ENCODE measurements at places on chromosomes 2 and 18. TPM values are rescaled to one million over a fixed set of nuclear protein-coding genes. Genes with fewer than 3 reads are reported as not detected.

C2orf78 gene
- total RNA-seq, result not detected

GLB1L gene
- 4.1 TPM for total RNA-seq

LYPD6B gene
- total RNA-seq, result 3.3 TPM

ANKRD62 gene
- total RNA-seq, result 2.8 TPM

EN1 gene
- not detected for total RNA-seq

GPR75 gene
- total RNA-seq, result 1.3 TPM

SLC16A14 gene
- 0.49 TPM for total RNA-seq

STRADB gene
- 11.5 TPM for total RNA-seq

DNA sequence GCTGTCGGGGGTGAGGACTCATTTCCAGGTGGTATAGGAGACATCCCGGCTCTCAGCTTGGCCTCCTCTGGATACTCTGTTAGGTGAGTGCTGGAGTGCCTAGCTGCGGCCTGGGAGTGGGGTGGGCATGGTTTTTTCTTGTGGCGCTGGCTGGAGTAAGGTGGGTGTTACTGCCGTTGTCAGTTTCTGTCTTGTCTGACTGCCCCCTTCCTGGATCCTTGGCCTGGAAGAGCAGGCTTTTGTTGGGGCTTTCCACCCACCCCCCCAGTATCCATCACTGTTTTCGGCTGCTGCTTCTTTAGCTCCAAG is 69.2 kb downstream of the DGKD start:
- no peak overlapping the region for H3K27ac ChIP-seq
- H3K4me1 ChIP-seq, result no peaks in the 10 kb centered on the region
- H3K36me3 ChIP-seq, result no peaks in the 10 kb centered on the region
- H3K4me3 ChIP-seq, result no peak overlapping the region
- H3K27me3 ChIP-seq, result no peaks in the 10 kb centered on the region
- no peak for DNase-seq

- H3K36me3 ChIP-seq, result no peaks in the 10 kb centered on the region
- no peak for DNase-seq
- no peak overlapping the region for H3K4me3 ChIP-seq
- H3K4me1 ChIP-seq, result peaks cover 12% of the 10 kb centered on the region
- H3K27ac ChIP-seq, result no peak overlapping the region
Measured at GRCh38 chr2:128732976-128733431, 414.3 kb upstream of the HS6ST1 start.

- H3K36me3 ChIP-seq, result no peaks in the 10 kb centered on the region
- no peak overlapping the region for H3K4me3 ChIP-seq
- no peaks in the 10 kb centered on the region for H3K4me1 ChIP-seq
- DNase-seq, result no peak
- H3K27me3 ChIP-seq, result no peaks in the 10 kb centered on the region
Measured at GRCh38 chr2:72126186-72127100, 21.2 kb downstream of the CYP26B1 start.

- H3K4me3 ChIP-seq, result no peak overlapping the region
- H3K27me3 ChIP-seq, result no peaks in the 10 kb centered on the region
- peaks cover 3% of the 10 kb centered on the region for H3K4me1 ChIP-seq
- no peaks in the 10 kb centered on the region for H3K36me3 ChIP-seq
Measured at GRCh38 chr2:45941531-45942236, 290.2 kb downstream of the PRKCE start.

DNA sequence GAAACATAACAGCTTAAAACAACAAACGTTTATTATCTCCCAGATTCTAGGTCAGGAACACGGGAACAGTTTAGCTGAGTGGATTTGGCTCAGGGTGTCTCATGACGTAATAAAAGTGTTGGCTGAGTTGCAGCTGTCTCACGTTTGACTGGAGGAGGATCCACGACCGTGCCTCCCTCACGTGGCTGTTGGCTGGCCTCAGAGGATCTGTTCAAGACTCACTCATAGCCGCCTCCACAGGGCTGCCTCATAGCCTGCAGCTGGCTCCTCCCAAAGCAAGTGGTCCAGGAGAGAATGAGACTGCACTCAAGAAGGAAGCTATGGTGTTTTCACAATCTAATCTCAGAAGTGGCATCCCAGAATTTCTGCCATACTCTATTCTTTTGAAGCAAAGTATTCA is 167.1 kb downstream of the RPRM start:
- H3K4me1 ChIP-seq, result no peaks in the 10 kb centered on the region
- H3K27ac ChIP-seq, result no peak overlapping the region
- no peak for DNase-seq
- no peaks in the 10 kb centered on the region for H3K36me3 ChIP-seq

GRCh38 chr2:9655441-9656269 is 24.9 kb upstream of the YWHAQ start:
- H3K27ac ChIP-seq, result no peak overlapping the region
- no peak for DNase-seq
- H3K4me3 ChIP-seq, result no peak overlapping the region
- H3K4me1 ChIP-seq, result no peaks in the 10 kb centered on the region
- no peaks in the 10 kb centered on the region for H3K27me3 ChIP-seq

DNA sequence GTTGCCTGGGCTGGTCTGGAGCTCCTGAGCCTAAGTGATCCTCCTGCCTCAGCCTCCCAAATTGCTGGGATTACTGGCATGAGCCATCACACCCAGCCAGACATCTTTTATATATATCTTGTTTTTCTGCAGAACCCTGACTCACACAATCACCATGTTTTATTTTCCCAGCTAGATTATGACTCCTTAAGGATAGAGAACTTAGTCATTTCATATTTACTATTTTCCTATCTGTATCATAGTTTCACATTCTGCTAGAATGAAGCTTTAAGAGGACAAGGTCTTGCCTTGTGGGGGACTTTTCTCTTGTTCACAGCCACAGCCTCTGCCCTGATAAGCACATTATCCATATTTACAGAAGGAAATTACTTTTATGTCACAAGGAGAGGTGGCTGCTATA is 73.9 kb downstream of the LBH start:
- H3K4me1 ChIP-seq, result no peaks in the 10 kb centered on the region
- DNase-seq, result no peak
- H3K36me3 ChIP-seq, result no peaks in the 10 kb centered on the region
- H3K4me3 ChIP-seq, result no peak overlapping the region
- H3K27me3 ChIP-seq, result no peaks in the 10 kb centered on the region

GRCh38 chr18:31657823-31658669 is 26.3 kb downstream of the B4GALT6 start:
- no peaks in the 10 kb centered on the region for H3K4me1 ChIP-seq
- no peak overlapping the region for H3K27ac ChIP-seq
- H3K36me3 ChIP-seq, result no peaks in the 10 kb centered on the region
- DNase-seq, result no peak
- no peak overlapping the region for H3K4me3 ChIP-seq

DNA sequence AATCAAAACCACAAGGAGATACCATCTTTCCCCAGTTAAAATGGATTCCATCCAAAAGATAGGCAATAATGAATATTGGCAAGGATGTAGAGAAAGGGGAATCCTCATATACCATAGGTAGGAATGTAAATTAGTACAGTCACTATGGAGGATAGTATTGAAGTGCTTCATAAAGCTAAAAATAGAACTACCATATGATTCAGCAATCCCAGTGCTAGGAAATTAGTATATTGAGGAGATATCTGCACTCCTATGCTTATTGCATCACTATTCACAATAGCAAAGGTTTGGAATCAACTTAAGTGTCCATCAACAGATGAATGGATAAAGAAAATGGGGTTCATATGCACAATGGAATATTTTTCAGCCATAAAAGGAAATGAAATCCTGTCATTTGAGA is 251.2 kb downstream of the ZNF804A start:
- no peak overlapping the region for H3K4me3 ChIP-seq
- H3K27ac ChIP-seq, result no peak overlapping the region
- DNase-seq, result no peak
- no peaks in the 10 kb centered on the region for H3K4me1 ChIP-seq

Data from pancreas (tissue), 10 donors.